ENCODE measurements at places on chromosomes 7 and 10.

DNA sequence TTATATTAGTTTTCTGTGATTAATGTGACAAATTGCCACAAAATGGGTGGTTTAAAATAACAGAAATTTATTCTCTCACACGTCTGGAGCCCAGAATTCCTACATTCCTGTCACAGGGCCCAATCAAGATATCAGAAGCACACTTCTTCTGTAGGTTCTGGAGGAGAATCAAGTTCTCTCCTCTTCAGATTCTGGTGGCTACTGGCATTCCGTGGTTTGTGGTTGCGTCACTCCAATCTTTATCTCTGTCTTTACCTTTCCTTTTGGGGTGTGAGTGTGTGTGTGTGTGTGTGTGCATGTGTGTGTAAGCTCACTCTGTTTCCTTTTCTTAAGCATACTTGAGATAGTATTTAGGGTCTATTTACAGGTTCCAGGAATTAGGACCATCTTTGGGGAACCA is 115.5 kb upstream of the DKK1 start:
- DNase-seq: no peak

DNA sequence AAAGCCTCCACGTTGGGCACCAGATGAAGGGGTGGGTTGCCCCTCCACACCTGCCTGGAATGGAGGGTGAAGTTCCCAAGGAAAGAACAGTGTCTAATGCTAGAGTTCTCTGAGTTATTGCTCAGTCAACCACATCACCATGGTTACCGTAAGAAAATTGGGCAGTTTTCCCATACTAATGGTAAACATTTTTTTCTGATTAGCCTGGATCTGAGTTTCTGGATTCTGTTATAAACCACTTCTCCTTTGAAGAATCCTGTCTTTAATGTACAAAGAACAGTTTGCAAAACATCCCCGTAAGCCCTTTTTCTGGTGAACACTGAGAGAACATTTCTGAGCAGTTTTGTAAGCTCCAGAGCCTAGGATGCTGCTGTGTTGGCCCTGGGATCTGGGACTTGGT is 45.5 kb downstream of the ABCC2 start:
- DNase-seq: no peak

- no peak for DNase-seq
Observed at GRCh38 chr10:119242186-119242585, 34.8 kb downstream of the GRK5 start.

DNA sequence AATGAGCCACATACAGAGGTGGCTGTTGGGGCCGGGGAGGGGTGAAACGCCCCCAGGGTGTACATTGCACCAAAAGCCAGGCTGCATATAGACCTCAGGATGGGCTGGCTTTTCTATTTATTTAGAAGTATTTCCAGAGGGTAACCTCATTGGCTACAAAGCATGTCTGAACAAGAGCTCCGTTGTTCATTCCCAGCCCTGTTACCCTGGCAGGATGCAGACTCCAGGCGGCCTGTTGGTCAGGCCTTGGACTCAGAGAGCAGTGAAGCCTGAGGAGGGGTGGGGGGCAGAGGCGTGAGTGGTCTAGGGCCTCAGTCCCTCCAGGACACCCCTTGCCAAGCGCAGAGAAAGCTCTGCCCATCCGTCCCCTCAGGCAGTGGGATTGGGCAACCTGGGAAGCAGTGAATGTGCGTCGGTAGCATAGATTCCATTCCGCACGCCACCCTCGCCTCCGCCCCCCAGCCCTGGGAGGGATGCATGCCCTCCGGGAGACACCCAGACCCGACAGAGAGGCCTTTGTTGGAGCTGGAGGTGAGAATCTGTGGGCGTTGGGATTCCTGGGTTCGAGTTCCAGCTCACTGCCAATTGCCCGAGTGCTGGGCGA is 41.9 kb downstream of the TCF7L2 start:
- DNase-seq: no peak

DNA sequence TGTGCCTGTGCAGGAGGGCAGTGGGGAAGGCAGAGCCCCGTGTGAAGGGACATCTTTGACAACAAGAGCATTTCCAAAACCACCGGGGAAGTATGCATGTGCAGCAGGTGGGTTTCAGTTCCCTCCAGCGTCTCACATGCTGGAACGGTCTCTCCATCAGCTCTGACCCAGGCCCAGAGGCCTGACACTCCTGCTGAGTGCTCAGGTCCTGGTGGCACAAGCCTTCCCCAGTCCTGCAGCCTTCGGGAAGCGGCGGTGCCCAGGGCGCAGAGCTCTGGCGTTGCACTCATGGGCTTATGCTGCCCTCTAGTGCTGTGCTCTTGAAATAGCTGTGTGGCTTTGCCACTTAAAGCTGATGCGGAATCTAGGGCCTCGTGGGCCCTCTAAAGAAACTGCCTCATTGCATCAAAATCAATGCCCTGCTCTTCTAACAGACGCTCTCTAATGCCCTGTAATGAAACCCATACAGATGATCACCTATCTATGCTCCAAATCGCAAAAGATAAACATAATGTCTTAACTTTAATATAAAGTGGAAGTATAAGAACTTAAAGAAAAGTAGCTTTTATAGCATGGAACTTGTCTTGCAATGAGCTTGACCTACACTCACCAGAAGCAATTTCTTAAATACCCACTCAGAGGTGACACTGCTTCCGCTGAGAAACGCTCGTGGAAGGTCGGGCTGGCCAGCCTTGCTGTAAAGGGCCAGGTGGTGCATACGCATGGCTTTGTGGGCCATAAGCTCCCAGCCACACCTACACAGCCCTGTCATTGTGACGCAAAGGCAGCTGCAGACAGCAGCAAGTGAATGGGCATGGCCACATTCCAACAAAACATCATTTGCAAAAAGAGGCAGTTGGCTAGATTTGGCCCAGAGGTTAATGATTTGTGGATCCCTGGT is 38.6 kb downstream of the CLRN3 start:
- DNase-seq: no peak

GRCh38 chr7:48806731-48807130 is 117.6 kb upstream of the CDC14C start:
- no peak for DNase-seq

DNA sequence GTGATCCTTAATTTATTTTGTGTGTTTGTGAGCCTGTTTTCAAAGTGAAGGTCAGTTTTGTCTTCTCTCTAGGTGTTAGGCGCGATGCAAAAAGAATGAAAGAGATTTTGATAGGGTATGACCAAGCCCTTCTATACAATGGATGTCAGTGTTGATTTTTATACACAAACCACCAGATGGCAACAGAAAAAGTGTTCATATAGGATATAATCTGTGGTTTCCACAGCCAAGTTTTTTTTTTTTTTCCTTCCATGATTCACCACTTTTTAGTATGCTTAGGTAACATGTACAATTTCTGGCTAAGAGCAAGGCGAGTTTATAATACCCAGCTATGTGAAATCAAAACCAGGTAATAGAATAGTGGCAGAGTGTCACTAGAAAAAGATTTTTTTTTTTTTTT is 8.1 kb downstream of the SDK1 start:
- DNase-seq: no peak

DNA sequence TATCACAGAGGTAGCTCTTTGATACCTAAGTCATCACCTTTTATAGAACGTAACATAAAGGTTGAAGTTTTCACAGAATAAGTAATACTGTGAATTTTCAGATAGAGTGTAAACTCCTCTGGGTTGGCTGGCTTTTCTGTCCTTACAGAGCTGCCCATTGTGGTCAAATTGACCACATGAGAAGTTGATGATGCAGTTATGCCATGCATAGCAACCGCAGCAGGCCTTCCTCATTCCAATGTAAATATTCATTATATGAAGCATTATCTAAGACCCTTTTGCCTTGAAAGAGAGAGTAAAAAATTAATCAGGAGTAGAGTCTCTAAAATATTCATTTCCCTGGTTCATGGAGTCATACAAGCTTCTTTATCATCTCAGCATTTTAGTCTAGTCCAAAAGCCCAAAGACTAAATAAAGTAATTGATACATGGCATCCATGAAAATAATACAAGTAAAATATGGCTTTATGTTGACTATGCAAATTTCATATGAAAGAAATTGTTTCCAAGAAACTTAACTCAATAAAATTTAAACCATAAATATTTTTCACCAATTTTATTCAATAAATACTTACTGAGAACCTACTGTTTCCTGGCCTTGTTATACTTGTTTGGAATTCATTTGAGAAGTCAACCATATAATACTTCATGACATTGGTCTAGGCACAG is 516.4 kb downstream of the PCDH15 start:
- DNase-seq: no peak

- DNase-seq: no peak
Observed at GRCh38 chr7:57204411-57204811, 72.2 kb upstream of the ZNF479 start.

DNA sequence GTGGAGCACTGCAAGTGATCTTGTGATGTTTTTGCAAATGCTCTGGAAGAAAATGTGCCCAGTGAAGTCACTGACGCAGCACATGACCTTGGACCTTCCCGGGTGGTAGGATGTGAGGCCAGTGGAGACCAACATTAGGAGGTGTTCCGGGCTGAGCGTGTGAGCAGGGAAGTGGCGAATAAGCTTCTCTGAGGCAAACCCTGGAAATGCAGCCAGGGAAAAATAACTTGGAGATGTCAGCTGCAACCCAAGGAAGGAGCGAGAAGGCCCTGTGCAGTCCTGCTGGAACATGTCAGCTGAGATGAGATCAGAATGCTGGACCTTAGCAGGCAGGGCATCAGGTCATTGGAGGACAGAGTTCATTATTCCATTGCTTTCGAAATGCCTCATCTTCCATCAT is 18.6 kb upstream of the SDK1 start:
- no peak for DNase-seq

DNA sequence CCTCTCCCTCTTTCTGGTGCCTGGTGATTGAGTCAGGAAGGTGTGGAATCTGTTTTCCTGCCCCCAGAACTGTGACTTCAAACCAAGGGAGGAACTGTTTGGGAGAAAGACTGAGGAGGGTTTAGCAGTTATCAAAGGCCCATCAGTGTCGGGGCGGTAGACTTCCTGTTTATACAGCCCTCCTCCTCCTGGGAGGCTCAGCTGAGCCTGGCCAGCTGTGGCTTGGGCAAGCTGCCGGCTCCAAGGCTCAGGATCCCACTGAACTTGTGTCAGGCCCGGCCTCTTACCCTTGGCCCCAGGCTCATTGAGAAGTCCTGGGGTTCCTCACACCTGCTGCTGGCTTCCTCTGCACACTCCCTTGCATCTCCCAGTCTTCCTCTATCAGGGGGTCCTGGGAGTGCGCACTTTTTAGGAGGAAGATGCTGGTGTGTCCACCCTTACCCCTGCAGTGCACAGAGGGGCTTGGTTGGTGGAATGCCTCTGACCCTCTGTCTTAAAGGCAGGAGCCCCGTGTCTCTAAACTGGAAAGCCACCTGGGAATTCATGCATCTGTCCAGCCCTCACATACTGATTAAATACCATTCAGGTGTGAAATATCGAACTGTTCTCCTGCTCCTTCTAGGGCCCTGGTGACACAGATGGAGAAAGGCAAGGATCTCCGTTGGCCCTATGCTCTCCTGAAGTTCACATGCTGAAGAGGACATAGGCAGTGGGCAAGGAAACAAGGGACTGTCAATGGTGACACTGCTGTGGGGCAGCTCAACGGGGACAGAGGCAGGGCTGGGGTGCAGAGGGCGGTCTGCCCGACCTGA is 32.4 kb downstream of the CXCL12 start:
- no peak for DNase-seq

DNA sequence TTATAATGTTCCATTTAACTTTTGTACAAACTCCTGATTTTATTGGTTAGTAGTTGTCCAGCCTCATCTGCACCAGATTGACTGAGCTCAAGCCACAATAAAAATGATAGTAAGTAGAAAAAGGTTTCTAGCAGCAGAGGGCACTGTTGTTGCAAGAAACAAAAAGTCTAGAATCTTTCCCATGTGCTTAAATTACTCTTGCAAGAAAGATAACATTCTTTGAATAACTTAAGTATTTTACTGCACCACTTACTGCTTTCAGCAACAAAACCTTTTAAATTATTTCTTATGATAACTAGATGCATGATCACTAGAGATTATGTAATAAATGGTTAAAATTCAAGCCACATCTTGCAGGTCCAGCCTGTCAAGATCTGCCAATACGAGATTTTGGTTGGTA is 27.0 kb downstream of the LMOD2 start:
- no peak for DNase-seq
